Dermis microvascular lymphatic vessel endothelial cell (primary cell): ENCODE measurements at places on chromosomes 1 and 21.
A peak's percentile ranks its signal among the peaks of the same experiment; 100 is the strongest.

GRCh38 chr1:84078108-84078841, 65.8 kb upstream of the PRKACB start:
- no peak for DNase-seq

DNA sequence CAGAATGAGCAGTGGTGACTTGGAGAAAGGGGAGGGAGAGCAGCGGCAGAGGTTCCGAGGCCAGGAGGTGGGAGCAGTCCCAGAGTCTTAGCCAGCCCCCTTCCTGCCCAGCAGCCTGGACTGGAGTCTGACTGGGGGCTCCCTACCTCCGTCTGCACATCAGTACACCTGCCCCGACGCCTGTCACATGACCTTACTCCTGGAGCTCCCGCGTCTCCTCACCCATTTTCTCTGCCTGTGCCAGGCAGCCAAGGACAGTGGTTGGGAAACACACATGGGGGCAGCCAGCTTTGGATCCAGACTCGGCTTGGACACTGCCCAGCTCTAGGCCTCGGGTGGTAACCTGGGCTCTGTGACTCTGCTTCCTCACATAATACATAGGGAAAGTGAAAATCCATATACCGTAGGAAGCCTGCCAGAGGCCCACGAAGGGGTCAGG, 16.9 kb downstream of the ACTRT2 start:
- DNase-seq, result no peak

- no peak for DNase-seq
These were observed 13.7 kb upstream of the RHEX start for GRCh38 chr1:206039046-206039973.

DNA sequence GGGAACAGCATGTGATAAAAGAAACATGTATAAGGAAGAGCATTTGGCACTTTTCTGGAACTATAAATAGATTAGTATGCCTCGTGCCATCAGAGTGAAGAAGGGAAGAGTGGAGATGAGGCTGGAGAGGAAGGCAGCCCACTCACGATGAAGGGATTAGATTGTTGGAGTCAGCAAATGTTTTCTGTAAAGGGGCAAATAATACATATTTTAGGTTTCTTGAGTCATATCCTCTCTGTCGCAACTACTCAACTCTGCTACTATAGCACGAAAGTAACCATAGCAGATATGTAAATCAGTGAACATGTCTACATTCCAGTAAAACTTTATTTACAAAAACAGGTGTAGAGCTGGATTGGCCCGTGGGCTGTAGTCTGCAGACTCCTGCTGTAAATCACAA, 147.8 kb downstream of the TENT5C start:
- no peak for DNase-seq

DNA sequence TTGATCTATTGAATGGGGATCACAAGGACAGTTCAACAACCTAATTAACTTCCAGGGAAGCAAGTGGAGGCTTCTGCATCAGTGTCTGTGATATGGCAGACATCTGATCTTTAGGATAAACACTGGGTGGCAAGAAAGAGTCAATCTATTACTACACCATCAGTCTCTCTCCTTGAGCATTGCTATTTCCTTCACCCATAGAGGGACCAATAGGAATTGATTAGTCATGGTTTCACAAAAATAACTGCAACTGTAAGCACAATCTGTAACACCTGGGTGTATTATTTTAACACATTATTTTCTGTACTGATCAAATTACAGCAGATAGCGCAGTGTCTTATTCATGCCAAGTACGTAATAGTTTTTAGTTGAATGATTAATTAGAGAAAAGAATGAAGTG, 50.3 kb downstream of the USP24 start:
- no peak for DNase-seq

DNA sequence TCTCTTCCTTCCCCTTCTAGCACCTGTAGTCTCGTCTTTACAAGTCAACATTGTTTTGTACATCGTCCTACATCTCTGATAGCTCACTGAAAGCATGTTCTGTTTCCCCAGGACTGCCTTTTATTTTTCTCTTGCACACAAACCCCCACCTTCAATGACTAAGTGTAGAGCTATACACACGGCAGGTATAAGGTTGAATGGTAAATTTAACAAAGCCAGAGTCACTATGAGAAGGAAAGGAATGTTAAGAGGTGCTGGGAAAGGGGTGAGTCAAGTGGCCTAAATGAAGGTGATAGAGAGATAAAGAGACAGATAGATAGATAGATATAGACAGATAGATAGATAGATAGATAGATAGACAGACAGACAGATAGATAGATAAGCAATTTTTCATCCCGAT, 134.3 kb upstream of the ATP1B1 start:
- no peak for DNase-seq

DNA sequence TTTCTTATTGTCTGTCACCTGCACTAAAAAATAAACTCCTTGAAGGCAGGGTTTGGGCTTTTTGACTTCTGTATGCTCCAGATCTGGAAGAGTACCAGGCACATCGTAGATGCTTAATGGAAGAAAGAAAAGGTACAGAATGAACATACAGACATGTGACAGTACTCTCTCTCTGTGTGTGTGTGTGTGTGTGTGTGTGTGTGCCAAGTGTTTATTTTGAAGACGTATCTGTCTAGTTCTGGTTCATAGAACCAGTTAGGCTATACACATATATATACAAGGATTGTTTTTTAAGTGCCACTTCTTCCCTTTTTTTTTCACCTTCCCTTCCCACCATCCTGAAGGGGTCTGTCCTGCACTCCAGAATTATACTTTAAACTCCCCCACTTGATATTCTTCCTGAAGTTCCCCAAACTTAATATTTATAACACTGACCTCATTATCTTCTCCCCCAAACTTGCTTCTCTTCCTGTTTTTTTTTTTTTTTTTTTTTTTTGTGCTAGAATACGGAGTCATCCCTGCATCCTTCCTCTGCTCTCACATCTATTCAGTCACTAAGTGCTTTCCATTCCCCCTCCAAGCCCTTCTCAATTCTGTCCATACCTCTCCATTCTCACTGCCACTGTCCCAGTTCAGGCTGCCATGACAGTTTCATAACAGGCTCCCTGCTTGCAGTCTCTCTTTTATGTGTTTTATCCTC, 5.4 kb upstream of the KCNA3 start:
- no peak for DNase-seq

GRCh38 chr1:10980841-10981727, 31.4 kb upstream of the TARDBP start:
- DNase-seq, result no peak

GRCh38 chr1:42971841-42972291, 13.2 kb upstream of the SLC2A1 start:
- DNase-seq, result peak; percentile 46

DNA sequence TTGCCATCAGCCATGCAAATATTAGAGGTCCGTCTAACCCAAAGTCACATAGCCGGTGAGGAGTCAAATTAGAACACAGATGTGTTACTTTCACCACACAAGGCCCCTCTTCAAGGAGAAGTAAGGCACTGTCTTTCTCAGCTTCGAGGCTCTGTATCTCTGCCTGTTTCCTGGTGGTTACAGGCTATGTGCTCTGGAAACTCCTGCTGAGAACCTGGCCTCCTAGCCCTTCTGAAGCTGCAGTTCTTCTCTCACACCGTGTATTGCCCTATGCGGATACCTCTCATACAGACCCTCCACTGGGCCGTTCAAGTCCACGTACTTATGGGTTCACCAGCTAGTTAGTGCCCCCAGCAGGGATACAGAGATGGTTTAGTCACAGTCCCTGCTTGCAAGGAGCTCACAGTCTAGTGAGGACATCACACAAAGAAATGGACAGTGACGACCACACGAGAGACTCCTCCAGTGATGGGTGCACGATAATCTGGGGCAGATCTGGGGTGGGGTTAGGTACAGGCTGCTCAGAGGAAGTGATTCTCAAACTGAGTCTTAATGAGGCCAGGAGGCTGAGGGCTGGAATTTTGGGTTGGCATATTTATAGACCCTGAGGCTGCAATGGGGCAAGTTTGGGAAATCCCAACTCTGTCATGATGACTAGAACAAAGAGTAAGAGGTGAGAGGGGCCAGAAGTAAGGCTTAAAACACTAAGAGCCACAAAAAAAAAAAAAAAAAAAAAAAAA, 22.8 kb upstream of the ELOA start:
- no peak for DNase-seq

GRCh38 chr1:62810420-62811274, 26.7 kb downstream of the ATG4C start:
- no peak for DNase-seq

DNA sequence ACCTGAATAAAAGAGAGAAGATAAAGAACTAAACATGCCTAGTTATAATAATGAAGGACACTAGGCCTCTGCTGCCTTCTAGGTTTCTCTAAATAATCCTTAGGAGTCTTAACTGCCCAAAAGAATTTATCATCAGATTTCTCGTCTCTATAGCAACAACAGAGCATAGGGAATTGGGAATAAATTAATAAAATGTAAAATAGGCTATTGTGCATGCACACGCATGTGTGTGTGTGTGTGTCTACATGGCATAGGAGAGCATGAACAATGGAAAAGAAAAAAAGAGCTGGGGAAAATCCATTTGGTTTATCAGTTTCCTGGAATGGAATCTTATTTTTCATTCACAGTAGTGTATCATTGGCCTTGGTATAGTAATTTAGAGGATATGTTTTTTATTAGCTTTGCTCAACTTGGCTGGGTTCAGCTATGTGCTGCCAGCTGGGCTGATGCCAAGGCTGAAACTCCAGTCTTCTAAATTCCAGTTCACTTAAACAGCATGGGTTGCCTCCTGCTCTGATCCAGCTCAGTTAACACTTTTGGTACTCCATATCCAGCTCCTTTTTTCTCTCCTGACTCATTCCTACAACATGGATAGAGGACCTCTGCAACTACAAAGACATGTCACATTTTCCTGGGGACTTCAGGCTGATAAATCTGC, 80.6 kb upstream of the SLFNL1 start:
- peak; percentile 96 for DNase-seq

DNA sequence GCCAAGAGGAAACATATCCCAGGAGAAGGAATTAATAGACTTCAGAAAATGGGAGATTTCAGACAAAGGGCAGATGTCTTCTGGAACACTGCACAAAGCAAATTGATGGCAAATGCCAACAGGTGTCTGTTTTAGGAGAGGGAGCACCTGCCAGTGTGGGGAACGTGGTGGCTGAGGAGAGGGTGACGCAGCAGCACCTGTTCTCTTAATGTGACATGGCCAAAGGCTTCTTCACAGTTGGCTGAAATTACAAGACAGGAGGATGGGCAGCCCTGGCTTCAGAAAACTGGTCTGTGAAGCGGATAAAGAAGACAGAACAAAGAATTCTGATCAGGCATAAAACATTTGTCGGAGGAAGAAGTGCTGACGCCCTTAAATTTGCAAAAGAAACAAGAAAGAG, 178.7 kb upstream of the RUNX1 start:
- no peak for DNase-seq

DNA sequence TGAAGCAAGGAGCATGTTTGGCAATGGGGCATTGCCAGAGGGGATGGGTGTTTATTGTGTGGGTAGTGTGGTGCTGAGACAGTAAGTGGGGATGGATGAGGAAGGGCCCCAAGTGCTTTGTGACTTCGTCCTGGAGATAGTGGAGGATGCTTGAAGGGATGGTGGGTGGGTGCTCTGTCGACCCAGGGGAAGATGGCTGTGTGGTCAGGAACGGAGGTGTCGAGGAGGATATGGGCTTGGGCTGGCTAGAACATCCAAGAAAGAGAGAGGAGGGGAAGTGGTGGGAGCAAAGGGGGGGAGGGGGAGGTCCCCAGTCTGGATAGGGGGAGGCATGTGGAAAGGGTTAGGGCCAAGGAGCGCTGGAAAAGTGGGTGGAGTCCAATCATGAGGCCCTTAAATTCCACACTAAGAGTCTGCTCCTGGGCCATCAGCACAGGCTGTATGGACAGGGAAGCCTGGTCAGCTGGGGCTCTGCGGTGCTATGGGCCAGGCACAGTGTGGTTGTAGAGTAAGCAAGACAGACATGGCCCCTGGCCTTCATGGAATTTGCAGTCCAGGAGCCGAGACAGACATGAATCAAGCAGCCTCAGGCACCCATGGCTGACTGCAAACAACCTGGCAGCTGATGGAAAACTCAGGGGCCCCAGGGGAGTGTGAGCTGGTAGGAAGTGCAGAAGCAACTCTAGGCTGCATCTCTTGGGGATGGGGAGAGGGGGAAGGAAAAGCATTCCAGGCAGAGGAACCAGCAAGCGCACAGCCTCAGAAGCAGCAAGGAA, 36.3 kb downstream of the EDN2 start:
- DNase-seq, result no peak
